ENCODE measurements at places on chromosomes 1 and 21. TPM values are rescaled to one million over a fixed set of nuclear protein-coding genes. Genes with fewer than 3 reads are reported as not detected.

- DNase-seq = no peak
Measured at GRCh38 chr1:154157520-154158306, 2.8 kb upstream of the NUP210L start.

PAQR7 gene
- 3.3 TPM for total RNA-seq

DNA sequence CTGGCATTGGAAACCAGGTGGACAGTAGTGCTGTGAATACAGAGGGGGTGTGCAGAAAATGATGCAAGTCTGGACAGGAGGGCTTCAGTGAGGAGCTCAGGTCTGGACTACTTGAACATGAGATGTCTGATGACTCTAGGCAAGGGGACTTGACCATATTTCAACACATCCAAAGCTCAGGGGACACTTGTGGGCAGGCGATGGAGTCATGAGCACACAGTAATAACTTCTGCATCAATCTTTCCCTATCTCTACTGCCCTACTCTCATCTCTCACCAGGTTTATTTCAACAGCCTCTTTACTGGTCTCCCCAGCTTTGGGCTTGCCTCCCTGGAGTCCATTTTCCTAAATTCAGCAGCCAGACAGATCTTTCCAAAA lies 21.9 kb downstream of the FMO2 start:
- DNase-seq = no peak

DNA sequence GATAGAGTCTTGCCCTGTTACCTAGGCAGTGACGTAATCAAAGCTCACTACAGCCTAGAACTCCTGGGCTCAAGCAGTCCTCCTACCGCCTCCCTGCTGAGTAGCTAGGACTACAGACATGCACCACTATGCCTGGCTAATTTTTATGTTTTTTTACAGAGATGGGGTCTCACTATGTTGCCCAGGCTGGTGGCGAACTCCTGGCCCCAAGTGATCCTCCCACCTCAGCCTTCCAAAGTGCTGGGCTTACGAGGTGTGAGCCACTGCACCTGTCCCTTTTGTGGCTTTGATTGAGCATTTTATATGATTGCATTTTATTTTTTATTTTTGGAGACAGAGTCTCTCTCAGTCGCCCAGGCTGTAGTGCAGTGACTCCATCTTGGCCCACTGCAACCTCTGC lies 25.8 kb downstream of the SDCCAG8 start:
- no peak for DNase-seq

GRCh38 chr1:64073705-64074104 lies 129.7 kb upstream of the UBE2U start:
- no peak for DNase-seq

- no peak for DNase-seq
Measured at GRCh38 chr1:119010201-119010600, 22.1 kb upstream of the TBX15 start.

AIM2 gene
- 0.50 TPM for total RNA-seq

- DNase-seq = no peak
Measured at GRCh38 chr1:173355281-173356031, 121.7 kb upstream of the PRDX6 start.

DNA sequence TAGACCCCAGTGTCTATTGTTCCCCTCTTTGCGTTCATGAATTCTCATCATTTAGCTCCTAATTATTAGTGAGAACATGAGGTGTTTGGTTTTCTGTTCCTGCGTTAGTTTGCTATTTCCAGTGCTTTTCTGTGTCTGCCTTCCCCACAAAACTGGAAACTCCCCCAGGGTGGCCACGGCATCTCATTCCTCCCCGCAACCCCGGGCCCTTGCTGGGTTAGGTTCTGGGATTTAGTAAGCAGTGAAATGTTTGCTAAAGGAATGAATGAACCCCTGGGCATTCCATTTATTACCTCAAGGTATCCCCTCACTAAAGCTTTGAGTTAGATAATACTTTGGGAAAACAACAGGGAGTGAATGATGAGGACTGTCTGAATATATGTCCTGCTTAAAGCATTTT lies 142.9 kb downstream of the GLUL start:
- no peak for DNase-seq

DNA sequence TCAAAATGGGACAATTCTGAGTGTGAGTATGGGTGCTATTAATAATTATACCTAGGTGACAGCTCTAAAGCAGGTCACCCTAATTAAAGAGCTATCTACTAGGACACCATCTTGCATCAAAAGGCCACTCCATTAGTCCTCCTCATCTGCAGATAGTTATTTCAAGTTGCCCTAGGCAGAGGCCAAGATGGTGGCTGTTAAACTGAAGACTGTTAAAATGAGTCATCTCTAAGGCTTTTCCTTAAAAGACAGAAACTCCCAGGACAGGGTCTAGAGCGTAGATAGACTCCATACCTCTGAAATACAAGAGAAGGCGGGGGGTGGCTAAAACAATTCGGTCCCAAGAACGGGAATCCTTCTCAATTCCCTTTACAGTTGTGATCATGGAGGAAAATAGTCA lies 4.5 kb upstream of the ZNF697 start:
- DNase-seq = no peak
